Muscle of leg (tissue), 16 donors: ENCODE measurements at places on chromosomes 1 and 21. TPM values are rescaled to one million over a fixed set of nuclear protein-coding genes. Genes with fewer than 3 reads are reported as not detected.

DNA sequence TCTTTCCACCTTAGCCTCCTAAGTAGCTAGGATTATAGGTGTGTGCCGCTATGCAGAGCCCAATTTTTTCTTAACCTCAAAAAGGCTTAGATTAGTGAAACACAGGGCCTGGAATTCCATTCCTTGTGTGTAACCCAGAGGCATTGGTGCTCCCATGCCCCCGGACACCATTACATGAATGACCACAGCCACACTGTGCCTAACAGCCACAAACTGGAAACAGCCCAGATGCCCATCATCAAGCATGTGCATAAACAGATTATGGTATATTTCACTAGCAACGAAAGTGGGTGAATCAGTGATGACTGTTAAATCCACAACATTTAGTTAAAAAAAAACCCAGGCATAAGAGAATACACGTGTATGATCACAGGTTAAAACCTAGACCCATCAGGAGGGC, 24.4 kb downstream of the ADAM30 start:
- no peak overlapping the region for H3K27ac ChIP-seq
- H3K4me3 ChIP-seq = no peak overlapping the region
- no peaks in the 10 kb centered on the region for H3K36me3 ChIP-seq
- peaks cover 20% of the 10 kb centered on the region for H3K4me1 ChIP-seq
- no peaks in the 10 kb centered on the region for H3K27me3 ChIP-seq

DNA sequence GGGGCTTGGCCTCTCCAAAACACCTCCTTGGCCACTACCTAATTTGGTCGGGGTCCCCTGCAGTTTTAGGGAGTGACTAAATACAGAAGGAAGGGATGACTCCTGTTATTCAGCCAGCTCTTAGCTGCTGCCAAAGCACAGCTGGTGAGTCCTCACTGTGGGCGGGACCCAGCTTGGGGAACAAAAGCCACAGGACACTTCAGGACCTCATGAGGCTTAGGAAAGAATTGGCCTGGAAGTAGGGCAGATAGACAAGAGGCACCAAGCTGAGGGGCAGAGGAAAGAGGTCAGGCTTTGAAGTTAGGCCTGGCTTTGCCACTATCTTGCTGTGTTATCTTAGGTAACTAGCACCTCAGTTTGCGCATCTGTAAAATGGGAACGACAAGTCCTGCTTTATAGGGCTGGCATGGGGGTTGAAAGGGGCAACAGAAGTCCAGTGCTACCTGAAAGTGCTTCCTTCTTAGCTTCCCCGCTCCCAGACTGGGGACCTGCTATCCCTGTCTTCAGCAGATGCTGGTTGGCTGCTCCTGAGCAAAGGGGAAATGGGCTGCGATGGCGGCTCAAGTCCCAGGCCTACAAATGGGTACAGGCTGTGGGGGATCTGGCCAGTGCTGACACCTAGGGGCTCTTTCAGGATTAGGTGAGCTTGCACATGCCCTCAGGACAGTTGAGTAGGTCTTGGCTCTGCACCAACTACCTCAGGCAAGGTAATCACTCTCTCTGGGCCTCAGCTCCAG, 15.7 kb downstream of the IFI6 start:
- H3K36me3 ChIP-seq = no peaks in the 10 kb centered on the region
- no peaks in the 10 kb centered on the region for H3K27me3 ChIP-seq
- H3K27ac ChIP-seq = no peak overlapping the region
- DNase-seq = peak; percentile 77

DNA sequence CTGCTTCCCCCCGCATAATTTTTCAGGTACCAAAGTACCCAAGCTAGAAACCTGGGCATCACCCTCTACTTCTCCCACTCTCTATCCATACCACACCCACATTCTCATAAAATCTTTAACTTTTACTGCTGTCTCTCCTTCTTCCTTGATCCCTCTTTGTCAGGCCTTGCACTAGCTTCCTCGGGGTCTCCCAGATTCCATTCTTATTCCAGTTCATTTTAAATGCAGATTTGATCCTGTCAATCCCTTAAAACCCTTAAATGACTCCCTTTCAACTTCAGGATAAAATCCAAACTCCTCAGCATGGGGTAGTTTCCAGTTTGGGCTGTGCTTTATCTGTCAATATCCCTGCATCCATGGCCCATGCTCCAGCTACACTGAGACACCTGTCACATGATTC, 343.5 kb downstream of the PBX1 start:
- H3K27ac ChIP-seq = no peak overlapping the region
- no peaks in the 10 kb centered on the region for H3K27me3 ChIP-seq
- DNase-seq = no peak
- H3K4me1 ChIP-seq = no peaks in the 10 kb centered on the region
- H3K4me3 ChIP-seq = no peak overlapping the region
- no peaks in the 10 kb centered on the region for H3K36me3 ChIP-seq

GRCh38 chr1:201085902-201086735, 26.1 kb downstream of the CACNA1S start:
- no peak overlapping the region for H3K4me3 ChIP-seq
- no peaks in the 10 kb centered on the region for H3K27me3 ChIP-seq
- peaks cover 23% of the 10 kb centered on the region for H3K4me1 ChIP-seq
- DNase-seq = peak; percentile 36
- H3K27ac ChIP-seq = no peak overlapping the region
- peaks cover 26% of the 10 kb centered on the region for H3K36me3 ChIP-seq

- no peaks in the 10 kb centered on the region for H3K4me1 ChIP-seq
- no peaks in the 10 kb centered on the region for H3K27me3 ChIP-seq
- no peak overlapping the region for H3K27ac ChIP-seq
- H3K36me3 ChIP-seq = no peaks in the 10 kb centered on the region
- no peak overlapping the region for H3K4me3 ChIP-seq
Observed at GRCh38 chr1:48566492-48566891, 94.5 kb upstream of the SPATA6 start.

GNAT2 gene
- 0.13 TPM for total RNA-seq

TRMT1L gene
- 13.0 TPM for total RNA-seq

GPR52 gene
- total RNA-seq = 0.89 TPM
